ENCODE measurements at places on chromosomes 7 and 10. TPM values are rescaled to one million over a fixed set of nuclear protein-coding genes. Genes with fewer than 3 reads are reported as not detected.

GRCh38 chr7:69864274-69864673, 266.0 kb downstream of the AUTS2 start:
- H3K4me1 ChIP-seq: peaks cover 1% of the 10 kb centered on the region
- H3K27ac ChIP-seq: no peak overlapping the region
- no peaks in the 10 kb centered on the region for H3K36me3 ChIP-seq
- DNase-seq: no peak

DNA sequence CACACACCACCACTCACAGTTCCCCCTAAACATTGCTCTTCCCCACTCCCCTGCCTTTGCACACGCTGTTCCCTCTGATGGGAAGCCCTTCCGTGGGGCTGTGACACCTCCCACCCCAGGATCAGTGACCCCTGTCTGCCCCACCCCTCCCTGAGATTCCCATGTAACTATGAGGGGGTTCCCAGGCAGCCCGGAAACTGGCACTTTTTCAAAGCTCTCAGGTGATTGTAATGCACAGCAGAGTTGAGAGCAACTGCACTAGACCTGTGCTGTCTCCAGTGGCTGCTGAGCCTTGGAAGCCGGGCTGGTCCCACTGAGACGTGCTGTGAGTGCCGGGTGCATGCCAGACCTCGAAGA, 29.8 kb downstream of the GPRIN2 start:
- H3K27ac ChIP-seq: no peak overlapping the region
- DNase-seq: peak; percentile 46
- no peak overlapping the region for H3K4me3 ChIP-seq
- no peaks in the 10 kb centered on the region for H3K27me3 ChIP-seq
- no peaks in the 10 kb centered on the region for H3K4me1 ChIP-seq

Gene BICC1
- 15.4 TPM for total RNA-seq

- no peak overlapping the region for H3K4me3 ChIP-seq
- peaks cover 6% of the 10 kb centered on the region for H3K4me1 ChIP-seq
- H3K27me3 ChIP-seq: no peaks in the 10 kb centered on the region
- H3K36me3 ChIP-seq: peaks cover 11% of the 10 kb centered on the region
These were observed 38.2 kb upstream of the SLC29A3 start for GRCh38 chr10:71280825-71281224.
